ENCODE measurements at places on chromosomes 4 and X. TPM values are rescaled to one million over a fixed set of nuclear protein-coding genes. Genes with fewer than 3 reads are reported as not detected.

Gene PAGE2B
- total RNA-seq: 0.78 TPM

Gene FAM47C
- total RNA-seq: not detected

Gene GAGE2A
- not detected for total RNA-seq

Gene BTC
- total RNA-seq: 0.20 TPM

DNA sequence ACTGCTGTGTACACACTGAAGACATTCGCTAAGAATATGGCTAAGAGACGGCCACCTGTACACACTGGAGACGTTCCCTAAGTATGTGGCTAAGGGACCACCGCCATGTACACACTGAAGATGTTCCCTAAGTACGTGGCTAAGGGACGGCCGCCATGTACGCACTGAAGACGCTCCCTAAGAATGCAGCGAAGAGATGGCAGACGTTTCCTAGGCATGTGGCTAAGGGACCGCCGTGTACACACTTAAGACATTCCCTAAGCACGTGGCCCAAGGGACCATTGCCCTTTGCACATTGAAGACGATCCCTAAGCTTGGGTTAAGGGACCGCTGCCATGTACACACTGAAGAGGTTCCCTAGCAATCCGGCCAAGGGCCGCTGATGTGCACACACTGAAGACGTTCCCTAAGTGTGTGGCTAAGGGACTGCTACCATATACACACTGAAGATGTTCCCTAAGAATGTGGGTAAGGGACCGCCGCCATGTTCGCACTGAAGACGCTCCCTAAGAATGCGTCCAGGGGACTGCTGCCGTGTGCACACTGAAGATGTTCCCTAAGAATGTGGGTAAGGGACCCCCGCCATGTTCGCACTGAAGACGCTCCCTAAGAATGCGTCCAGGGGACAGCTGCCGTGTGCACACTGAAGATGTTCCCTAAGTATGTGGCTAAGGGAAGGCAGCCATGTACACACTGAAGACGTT is 36.7 kb downstream of the DHRSX start:
- no peak for DNase-seq

GRCh38 chr4:184951668-184952160 is 66.6 kb upstream of the HELT start:
- no peak for DNase-seq

All from RPMI7951 (cell line).